ENCODE measurements at places on chromosomes 4 and X.

- DNase-seq = no peak
Measured at GRCh38 chr4:98508829-98509598, 149.4 kb downstream of the TSPAN5 start.

DNA sequence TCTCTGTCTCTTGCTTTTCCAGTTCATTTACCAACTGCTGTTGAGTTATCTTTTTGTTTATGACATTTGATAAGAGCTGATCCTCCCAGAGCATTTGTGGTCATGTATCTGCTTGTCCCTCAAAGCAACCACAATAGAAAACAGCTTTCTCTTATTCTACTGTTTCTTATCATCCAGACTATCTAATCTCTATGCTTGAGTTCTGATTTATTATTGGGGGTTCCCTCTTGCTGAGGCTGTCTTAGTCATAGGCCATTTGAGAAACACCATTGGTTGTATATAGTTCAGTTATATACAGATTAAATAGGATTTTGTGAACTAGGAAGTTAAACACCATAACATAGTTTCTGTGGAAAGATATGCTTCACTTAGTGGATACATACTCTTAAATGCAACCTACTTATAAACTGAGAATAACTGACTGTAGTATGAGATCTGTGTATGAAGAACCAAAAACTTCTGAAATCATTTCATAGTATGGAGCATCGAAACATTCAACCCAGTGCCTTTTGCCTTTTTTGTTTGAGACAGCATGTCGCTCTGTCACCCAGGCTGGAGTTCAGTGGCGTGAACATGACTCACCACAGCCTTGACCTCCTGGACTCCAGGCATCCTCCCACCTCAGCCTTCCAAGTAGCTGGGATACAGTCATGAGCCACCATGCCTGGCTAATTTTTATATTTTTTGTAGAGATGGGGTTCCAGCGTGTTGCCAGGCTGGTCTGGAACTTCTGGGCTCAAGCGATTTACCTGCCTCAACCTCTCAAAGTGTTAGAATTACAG lies 75.8 kb downstream of the STIM2 start:
- DNase-seq = no peak

GRCh38 chr4:33086331-33086925 lies 2366.3 kb downstream of the PCDH7 start:
- DNase-seq = no peak

GRCh38 chr4:68451246-68452211 lies 4.3 kb downstream of the TMPRSS11E start:
- DNase-seq = no peak

- DNase-seq = no peak
Measured at GRCh38 chr4:93480452-93480851, 348.1 kb upstream of the ATOH1 start.

GRCh38 chr4:159150396-159150795 lies 47.5 kb downstream of the RAPGEF2 start:
- no peak for DNase-seq

- no peak for DNase-seq
Measured at GRCh38 chr4:66016240-66016639, 346.0 kb upstream of the EPHA5 start.

GRCh38 chr4:57168982-57169381 lies 58.8 kb upstream of the IGFBP7 start:
- DNase-seq = no peak

- DNase-seq = no peak
Measured at GRCh38 chr4:114383721-114384120, 214.9 kb upstream of the UGT8 start.

- DNase-seq = no peak
Measured at GRCh38 chr4:21001490-21001889, 301.2 kb downstream of the PACRGL start.

DNA sequence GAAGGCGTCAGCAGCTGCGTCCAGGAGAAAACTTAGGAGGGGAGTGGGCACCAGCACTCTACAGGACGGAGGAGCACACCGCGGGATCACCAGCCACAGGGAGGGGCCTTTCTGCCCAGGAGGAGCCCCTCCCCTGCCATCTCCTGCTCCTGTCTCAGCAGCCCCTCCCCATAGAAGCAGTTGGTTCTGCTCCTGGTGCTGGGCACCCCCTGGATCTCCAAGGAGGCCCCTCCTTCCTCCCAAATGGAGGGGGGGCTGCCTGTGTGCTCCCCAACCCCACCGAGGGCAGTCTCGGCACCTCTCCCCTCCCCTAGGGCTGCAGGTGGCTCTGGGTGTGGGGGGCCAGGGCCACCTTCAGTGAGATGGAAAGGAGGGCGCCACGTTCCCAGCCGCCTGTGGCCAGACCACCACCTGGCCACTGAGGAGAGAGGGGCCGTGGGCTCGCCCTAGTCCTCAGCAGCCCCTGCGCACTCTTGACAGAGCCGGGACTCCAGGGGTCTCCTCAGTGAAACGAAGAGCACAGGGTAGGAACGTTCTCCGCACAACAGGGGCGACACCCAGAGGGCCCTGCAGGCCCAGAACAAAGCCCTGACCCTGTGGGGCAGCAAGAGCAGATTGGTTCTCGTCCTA lies 37.8 kb downstream of the CPLX1 start:
- no peak for DNase-seq

GRCh38 chr4:113977526-113977855 lies 2.0 kb downstream of the ARSJ start:
- no peak for DNase-seq

GRCh38 chr4:82799006-82799881 lies 648 bp upstream of the SCD5 start:
- DNase-seq = no peak

DNA sequence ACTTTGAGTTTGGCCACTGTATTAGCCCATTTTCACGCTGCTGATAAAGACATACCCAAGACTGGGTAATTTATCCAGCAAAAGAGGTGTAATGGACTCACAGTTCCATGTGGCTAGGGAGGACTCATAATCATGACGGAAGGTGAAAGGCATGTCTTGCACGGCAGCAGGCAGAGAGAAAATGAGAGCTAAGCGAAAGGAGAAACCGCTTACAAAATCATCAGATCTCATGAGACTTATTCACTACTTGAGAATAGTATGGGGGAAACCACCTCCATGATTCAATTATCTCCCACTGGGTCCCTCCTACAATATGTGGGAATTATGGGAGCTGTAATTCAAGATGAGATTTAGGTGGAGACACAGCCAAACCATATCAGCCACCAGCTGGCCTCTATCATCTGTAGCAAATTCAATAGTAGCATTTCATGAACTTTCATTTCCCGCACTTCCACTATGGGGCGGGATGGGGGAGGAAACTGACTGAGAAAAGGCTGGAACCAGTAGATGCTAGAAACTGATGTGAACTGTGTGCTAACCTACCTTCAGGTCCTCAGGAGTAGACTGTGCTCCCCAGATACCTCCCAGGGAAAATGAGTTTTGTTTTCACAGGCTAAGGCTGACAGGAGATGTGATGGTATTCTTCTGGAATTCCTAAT lies 35.3 kb upstream of the LGI2 start:
- no peak for DNase-seq

DNA sequence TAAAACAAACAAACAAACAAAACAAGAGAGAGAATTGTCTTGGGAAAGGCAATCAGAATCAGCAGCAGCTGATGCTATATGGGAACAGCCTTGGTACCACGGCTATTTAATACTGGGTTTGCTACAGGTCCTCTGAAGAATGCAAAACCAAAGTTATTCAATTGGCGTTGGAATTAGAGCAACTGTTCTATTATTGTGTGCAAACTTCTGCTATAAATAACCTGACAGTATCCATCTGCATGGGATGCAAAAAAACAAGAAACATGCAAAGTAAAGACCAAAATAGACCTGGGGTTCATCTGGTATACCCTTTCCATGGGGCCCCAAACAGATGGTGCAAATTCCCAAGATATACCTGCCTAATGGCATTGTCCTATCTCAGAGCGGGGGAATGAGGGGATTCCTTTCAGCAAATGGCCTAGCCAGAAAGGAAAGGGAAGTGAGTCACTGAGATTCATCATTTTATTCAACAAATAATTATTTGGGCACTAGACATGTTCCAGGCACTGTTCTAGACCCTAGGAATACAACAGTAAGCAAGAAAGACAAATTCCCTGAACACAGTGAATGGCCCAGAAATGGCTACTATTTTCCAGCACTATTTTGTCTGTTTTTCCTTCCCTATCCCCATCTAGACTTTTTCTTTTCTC lies 268.9 kb downstream of the FBXW7 start:
- DNase-seq = no peak

GRCh38 chr4:38461342-38461741 lies 202.7 kb upstream of the KLF3 start:
- DNase-seq = no peak

DNA sequence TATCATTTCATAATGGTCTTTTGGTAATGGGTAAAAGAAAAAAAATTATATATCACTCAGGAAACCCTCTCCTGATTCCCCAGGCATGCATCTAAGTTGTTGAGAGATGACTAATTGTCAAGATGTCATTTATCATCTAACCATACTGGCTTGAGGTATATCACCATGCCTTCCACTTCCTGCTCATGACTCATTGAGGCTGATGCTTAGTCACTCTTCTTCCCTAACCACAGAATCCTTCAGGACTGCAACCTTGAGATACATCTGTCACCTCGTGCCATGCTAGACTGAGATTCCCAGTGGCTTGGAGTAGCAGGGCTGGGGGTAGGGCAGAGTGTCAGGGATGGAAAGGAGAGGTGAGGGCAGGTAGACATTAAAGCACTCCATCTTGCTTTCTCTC lies 782.5 kb upstream of the INTU start:
- peak; percentile 70 for DNase-seq

DNA sequence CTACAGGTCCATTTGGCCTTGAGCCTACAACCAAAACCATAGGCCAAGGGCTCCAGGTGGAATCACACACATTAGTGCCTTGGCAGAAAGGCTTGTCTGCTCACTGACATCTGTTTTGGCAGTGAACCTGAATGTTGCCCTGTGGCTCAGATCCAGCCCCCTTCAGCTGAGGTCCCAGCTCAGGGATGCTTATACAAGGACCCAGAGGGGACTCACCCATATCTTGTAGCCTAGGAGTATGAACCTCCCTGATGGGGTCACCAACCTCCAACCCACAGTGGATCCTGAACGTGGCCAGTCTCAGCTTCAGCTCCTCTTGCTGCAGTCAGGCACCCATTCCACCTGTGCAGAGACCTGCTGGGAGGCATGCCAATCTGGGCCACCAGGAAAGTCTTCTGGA lies 50.8 kb upstream of the HMX1 start:
- no peak for DNase-seq

GRCh38 chrX:10395643-10396042 lies 224.7 kb downstream of the MID1 start:
- DNase-seq = no peak

DNA sequence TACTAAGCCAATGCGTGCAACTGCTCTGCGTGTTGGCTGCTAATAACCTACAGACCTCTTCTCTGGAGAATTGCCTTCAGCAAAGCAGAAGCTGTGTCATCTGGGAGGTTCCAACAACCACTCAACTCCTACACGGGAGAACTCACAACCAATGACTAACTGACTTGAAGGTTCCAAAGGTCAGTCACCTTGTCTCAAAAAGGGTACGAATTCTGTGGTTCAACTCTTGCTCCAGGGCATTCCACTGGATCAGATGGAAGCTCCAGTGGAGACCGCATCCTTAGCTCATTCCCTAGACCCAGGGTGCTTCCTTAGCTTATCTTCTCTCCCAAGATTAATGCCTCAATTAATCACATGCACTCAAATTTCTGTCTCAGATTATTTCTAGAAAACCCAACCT lies 222.7 kb downstream of the CHIC2 start:
- no peak for DNase-seq

DNA sequence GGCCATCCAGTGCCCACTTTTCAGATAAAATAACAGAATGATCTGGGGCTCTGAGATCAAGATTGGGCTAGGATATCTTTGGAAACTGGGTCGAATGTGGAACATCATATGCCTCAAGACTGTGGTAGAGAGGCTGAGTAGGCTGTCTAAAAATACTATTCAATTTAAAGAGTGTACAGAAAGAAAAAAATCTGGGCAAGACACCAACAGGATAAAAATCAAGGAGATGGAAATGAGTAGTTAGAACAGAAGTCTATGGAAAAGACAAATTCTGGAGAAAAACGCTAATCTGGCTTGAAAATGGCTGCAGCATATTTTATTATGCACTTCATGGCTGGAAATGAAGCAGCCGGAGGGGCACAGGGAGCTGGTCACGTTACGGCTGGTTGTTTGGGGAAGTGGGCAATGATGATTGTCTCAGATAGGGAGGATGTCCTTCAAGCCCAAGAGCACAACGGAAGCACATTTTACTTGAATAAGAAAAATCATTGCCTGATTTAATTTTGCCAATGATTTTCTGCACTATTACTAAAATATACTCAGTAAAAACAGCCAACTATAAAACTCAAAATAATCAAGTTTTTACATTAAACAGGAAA lies 27.1 kb upstream of the MAPK10 start:
- no peak for DNase-seq

DNA sequence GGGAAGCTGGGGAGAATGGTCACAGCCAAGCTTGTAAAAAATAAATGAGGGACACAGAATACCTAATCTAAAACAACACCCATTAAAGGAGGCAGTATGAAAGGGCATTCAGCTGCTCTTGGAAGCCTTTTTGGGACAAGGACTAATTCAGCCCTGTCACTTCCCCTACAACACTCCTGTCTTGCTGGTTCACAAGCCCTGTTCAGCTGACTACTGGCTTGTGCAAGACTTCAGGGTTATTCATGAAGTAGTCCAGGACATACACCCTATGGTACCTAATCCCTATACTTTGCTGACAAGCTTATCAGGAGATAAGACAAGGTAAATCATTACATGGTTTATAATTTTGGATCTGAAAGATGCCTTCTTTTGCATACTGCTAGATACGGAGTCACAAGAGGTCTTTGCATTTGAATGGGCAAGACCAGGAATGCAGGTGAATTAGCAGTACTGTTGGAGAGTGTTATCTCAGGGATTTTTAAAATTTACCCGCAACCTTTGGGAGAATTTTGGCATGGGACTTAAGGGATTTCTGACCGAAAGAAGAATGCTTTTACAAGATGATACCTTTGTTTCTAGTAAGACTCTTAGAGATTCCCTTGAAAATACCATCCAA lies 103.2 kb upstream of the LANCL3 start:
- no peak for DNase-seq

- DNase-seq = no peak
Measured at GRCh38 chr4:1209821-1210220, 37.4 kb upstream of the SPON2 start.

DNA sequence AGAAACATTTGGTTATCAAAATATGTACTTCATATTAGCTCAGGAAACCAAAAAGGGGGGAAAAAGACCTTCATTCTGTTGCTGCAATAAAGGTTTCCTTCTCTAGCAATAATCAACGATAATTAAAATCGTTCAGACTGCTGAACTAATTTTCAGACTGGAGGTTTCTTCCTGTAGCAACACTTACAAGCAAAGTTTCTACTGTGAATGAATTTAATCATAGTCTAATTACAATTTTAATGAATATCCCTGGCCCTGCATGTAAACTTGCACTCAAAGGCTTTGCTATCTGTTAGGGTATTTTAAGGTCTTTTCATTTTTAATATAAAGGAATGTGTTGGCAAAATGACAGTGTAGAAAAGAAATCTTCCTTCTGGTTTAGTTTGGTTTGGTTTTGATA lies 265.2 kb downstream of the QDPR start:
- no peak for DNase-seq
